ENCODE measurements at places on chromosomes 7 and 10.

- DNase-seq = no peak
These were observed 177.6 kb downstream of the GNAI1 start for GRCh38 chr7:80312139-80312661.

DNA sequence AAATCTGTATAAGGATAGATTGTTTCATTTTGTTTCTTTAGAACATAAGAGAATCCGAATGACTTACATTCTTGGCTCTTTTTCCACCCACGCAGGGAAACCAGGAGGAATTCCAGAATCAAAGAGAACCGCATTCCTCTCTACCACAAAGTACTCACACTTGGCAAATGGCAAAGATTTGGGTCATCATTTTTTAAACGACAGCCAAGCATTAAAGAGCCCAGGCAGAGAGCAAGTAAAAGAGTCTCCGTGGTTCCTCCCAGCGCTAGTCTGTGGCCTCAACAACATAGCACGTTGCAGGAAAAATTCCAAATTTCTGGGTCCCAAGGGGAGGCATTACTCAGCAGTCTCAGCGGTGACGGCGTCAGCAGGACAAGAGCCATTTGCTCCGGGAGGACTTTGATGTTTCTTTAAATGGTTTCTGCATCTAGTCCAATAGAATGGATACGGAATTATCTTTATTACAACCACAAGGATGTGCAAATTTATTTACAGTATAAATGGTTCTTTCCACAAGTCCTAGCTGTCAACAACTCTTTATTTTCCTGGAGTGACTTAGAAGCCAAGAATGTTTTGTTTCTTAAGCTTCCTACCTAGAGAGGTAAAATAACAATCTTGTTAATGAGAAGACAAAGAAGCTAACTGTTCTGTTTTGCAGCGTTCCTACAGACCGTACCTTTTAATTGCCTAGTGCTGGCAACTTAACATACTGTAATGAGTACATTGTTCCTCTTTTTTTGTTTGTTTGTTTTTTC is 232.5 kb downstream of the SKIDA1 start:
- DNase-seq = peak; percentile 68

DNA sequence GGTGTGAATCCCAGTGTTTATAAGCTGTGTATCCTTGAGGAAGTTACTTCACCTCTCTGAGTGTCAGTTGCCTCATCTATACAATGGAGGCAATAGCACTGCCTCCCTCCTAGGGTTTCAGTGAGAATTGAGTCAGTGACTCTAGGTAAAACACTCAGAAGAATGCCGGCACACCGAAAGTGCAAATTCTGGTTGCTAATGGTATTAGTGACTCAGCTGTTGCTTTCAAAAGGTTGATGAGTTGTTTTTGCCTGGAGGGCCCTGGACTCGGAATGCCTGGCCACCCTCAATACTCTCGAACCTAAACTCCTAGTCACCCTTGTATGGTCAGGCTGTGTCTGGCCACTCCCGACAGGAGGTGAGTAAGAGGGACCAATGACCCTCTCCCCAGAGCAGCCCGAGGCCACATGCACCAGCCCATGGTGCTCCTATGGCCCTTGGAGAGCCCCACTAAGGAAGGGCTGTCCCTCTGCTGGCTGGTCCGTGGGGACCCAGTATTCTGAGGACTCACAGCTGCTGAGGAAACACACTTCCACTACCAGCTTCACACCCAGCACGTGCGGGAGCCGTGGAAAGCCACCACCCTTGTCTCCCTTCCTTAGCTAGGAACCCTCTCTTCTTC is 60.2 kb downstream of the CALML3 start:
- DNase-seq = peak; percentile 45

DNA sequence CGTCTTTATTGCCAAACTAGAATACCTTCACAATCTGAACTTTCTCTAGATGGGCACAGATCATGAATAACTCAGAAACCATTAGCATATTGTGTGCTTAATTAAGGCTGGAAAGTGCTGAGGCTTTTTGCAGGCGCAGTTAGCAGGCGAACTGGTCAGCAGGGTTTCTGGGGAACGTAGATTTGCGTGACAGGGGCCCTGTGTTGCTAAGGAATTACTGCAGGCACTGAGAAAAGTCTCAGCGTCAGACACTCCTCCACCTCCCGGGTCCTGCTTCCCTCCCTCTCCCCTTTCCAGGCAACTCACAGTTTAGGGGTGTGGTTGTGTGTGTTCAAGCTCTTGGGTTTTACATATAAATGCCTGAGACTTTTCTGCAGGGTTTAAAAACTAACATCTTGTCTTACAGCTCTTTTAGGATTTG is 2.2 kb downstream of the MAP3K8 start:
- peak; percentile 69 for DNase-seq

- peak; percentile 77 for DNase-seq
These were observed 9.6 kb downstream of the PSD start for GRCh38 chr10:102408728-102409603.

- no peak for DNase-seq
These were observed 130.8 kb upstream of the GPR26 start for GRCh38 chr10:123535386-123535785.

DNA sequence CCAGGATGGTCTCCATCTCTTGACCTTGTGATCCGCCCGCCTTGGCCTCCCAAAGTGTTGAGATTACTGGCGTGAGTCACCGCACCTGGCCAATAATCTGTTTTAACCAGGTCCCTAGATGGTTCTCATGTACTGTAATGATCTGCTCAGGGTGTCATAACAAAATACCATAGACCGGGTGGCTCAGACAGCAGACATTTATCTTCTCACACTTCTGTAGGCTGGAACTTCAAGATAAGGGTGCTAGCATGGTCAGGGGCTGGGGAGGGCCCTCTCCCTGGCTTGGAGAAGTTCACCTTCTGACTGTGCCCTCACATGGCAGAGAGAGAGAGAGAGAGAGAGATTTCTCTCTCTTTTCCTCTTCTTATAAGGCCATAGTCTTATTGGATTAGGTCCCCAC is 279.4 kb upstream of the LYZL1 start:
- DNase-seq = no peak

DNA sequence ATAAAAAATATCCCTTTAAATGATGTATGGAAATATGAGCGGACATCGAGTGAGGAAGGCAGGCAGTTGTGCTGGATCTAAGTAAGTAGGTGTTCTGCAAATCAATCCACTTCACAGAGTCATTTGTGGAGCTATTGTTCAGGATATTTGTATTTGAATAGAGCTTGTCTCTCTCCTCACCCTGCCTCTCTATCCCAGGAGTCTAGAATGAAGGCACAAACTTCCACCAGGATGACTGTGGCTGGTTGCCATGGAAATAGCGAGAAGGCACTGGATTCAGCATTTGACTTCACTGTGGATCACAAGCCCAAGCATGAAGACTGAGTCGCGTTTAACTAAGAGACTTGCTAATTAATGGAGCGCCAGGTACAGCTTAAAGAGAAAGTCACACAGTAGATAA is 53.2 kb downstream of the NPY start:
- DNase-seq = peak; percentile 61
